SK-MEL-5 (cell line): ENCODE measurements at places on chromosomes 12 and 14. TPM values are rescaled to one million over a fixed set of nuclear protein-coding genes. Genes with fewer than 3 reads are reported as not detected.

DNA sequence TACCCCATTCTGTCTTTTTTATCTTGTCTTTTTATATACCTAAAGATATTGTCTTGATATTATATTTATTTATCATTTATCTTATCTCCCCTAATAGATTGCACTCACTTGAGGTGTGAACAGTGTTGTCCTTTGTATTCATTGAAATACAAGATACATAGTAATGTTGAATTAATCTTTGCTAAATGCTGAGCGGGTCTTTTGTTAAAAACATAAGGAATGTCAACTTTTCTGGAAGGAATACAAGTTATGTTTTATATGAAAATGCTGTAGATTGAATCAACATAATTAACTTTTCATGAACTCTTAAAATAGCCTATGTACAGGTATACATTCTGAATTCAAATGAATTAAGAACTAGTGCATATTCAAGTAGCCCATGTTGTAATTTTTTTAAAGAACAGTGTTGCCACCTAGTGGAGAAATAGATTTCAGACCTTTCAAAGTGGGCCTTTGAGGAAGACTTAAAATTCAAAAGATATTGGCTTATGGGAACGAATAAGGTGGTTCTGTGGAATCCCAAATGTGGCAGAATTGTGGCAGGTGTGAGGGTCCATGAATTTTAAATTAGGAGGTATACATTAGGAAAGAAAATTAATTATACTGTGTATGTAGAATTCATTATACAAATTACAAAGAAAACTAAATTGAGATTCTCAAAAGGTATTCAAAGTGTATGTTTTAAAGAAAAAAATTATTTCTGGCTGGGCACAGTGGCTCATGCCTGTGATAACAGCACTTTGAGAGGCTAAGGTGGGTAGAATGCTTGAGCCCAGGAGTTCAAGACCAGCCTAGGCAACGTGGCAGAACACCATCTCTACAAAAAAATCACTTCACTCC lies 19.1 kb downstream of the BBOF1 start:
- DNase-seq = peak; percentile 75

GRCh38 chr12:17528394-17528793 lies 561.6 kb downstream of the RERGL start:
- peak; percentile 49 for DNase-seq

- DNase-seq = peak; percentile 79
Observed at GRCh38 chr12:113980537-113981337, 14.6 kb upstream of the RBM19 start.

DNA sequence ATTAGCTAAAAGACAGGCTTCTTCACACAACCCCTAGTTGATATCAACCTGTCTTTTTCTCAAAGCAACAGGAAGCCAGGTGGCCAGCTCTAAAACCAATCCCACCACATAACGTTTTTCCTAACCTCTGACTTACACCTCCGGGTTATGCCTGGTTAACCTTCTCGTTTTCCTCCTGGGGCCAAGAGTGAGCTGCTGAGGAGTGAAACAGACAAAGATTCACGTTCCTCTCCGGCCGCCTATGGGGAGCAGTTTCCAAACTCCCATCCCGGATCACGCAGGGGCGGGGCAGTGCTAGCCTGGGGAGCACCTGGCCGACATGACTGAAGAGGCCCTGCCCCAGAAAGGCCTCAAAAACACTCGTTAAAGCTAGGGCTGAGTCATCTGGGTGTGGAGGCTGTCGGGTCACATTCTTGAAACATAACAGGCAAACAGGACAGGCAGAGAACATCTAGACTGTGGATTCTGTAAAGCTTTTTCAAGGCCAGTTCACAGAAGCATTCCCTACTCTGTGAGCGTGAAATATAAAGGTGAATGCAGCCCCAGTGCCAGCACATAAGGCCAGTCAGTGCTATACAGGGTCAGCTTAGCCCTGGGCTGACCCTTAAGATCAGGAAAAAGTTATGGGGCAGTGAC lies 25.9 kb upstream of the LGALS3 start:
- peak; percentile 55 for DNase-seq

DNA sequence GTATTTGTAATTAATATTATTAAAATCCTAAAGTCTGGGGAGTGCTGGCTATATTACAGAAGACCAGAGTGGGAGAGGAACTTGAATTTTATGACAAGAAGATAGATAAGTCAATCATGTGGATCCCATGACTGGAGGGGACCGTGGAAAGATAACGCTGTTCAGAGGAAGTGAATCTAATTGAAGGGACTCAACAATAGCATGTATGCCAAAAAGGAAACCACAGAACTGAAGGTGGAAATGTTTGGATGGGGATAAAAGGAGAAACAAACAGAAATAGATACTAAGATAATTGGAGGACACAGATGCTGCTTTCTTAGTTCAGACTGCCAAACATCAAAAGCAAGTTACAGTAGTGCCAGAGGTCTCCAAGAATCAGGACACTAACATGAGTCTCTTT lies 21.1 kb downstream of the OR6J1 start:
- no peak for DNase-seq

GRCh38 chr12:96866801-96867590 lies 40.1 kb upstream of the NEDD1 start:
- no peak for DNase-seq

- DNase-seq = no peak
Observed at GRCh38 chr14:104321088-104321801, 182.9 kb downstream of the KIF26A start.

- no peak for DNase-seq
Observed at GRCh38 chr12:47843226-47843980, 23.7 kb upstream of the HDAC7 start.

DNA sequence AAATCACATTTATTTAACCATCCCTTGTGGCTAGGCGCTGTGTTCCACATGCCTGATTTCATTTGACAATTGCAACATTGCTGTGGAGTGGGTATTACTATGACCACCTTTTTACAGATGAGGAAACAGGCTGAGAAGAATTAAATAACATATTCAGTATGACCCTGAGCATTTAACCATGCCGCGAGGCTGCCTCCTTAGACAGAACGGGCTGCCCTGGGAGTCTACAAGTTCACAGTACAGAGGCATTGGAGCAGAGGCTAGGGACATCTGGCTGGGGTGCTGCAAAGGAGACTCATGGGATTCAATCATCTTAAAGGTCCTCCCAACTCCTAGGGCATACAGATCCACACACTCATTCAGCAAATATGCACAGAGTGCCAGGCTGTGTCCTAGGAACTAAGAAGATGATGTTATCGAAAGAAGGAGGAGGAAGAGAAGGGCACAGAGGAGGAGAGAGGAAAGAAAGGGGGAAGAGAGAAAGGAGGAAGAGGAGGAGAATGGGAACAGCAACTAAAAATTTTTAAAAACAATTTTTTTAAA lies 164.7 kb upstream of the CCND2 start:
- no peak for DNase-seq

- peak; percentile 5 for DNase-seq
Observed at GRCh38 chr14:68577802-68578541, 214.9 kb downstream of the ZFP36L1 start.

DNA sequence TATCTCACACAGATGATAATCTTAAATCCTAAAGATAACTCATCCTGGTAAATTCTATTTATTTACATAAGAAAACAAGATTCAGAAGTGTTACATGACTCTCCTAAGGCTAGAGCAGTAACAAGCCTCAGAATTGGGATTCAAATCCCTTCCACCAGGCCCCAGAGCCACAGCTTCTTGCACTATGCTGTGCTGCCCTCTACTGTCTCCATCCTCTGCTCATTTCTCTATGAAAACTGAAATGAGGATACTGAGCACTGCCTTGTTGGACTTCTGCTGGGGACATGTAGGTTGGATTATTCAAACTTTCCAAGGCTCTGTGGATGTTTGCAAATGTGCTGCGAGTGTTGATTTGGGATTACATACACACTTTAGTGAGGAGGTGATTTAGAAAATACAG lies 23.5 kb upstream of the C12orf50 start:
- peak; percentile 75 for DNase-seq

- peak; percentile 93 for DNase-seq
Observed at GRCh38 chr14:102323102-102323501, 3.6 kb downstream of the ZNF839 start.

DNA sequence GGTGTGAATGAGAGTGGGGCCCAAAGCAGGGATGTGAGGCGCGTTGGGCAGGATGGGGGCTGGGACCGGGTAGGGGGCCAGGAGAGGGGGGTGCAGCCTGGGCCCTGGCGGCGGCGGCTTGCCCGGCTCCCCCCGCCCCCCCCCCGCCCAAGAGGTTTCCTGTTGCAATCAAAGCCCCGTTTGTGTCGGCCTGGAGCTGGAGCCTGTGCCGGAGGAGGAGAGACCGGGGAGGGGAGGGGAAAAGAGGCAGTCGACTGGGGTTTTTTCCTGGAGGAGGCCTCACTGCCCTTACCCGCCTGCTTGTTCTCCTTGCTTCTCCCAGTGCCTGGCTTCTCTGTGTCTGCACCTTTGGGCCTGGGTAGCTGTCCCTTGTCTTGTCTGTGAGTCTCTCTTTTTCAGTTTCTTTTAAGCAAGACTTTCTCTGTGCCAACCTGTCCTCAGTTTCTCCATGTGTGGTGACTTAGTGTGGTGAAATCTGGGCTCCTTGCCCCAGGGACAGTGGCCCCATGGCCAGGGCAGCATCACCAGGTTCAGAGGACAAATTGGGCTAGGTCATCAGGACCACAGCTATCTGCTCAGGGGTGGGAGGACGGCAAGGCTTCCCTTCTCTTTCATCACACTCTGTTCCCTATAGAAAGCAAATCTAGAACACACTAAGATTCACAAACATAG lies 8.5 kb downstream of the RARG start:
- DNase-seq = peak; percentile 86

- DNase-seq = no peak
Observed at GRCh38 chr12:46259071-46259470, 9.8 kb downstream of the SLC38A1 start.

DNA sequence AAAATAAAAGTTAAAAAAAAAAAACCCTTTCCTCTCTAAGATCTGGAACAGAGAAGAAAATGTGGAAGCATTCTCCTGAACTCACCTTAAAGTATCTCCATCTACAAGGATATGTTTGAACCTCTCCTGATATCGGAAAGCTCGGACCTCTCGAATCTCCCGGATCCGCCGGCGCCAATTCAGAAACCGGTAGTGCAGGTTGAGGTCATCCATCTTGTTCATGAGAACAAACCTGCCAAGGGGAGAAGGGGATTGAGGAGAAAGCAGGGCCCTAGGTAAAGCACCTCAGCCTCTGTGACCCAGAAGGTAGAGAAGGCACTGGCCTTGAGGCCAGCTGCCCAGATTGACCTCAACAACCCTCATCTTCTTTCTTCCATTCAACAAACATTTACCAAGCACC lies 2.2 kb downstream of the SPRYD3 start:
- no peak for DNase-seq

- no peak for DNase-seq
Observed at GRCh38 chr14:96126339-96126782, 78.3 kb upstream of the BDKRB2 start.

- DNase-seq = no peak
Observed at GRCh38 chr14:23432102-23432925, 3.1 kb downstream of the MYH7 start.

- no peak for DNase-seq
Observed at GRCh38 chr12:56324206-56324605, 8.4 kb upstream of the CNPY2 start.

- no peak for DNase-seq
Observed at GRCh38 chr12:38409511-38409910, 92.9 kb downstream of the ALG10B start.

DNA sequence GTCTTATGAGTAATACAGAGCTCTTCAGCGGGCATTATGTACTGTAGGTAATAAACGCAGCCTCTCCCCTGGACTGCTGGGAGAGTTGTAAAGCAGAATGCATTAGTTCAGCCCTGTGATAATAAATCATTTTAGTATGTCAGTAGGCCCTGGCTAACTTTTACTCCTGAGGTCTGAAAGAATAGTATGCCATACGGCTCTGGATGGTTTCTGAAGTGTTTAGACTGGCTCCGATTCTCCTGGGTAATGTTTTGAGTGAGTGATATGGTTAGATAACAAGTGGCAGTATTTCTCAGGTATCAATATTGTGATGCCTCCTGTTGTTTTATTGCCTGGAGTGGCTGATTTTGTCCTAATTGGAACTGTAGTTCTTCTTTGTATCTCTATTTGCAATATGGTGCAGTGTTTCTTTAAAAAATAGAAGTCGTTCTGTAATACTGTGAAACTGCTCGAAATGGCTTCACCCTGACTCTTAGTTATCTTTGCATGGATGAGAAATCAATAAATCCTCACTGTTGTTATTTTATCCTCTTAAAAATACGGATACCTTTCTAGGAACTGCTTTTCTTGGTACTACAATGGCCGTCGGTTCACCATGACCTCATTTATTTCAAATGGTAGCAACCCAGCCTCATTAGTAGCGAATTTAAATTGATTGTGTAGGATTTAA lies 100.2 kb downstream of the PDZRN4 start:
- no peak for DNase-seq

- no peak for DNase-seq
Observed at GRCh38 chr12:15599266-15600037, 189.7 kb downstream of the EPS8 start.

DNA sequence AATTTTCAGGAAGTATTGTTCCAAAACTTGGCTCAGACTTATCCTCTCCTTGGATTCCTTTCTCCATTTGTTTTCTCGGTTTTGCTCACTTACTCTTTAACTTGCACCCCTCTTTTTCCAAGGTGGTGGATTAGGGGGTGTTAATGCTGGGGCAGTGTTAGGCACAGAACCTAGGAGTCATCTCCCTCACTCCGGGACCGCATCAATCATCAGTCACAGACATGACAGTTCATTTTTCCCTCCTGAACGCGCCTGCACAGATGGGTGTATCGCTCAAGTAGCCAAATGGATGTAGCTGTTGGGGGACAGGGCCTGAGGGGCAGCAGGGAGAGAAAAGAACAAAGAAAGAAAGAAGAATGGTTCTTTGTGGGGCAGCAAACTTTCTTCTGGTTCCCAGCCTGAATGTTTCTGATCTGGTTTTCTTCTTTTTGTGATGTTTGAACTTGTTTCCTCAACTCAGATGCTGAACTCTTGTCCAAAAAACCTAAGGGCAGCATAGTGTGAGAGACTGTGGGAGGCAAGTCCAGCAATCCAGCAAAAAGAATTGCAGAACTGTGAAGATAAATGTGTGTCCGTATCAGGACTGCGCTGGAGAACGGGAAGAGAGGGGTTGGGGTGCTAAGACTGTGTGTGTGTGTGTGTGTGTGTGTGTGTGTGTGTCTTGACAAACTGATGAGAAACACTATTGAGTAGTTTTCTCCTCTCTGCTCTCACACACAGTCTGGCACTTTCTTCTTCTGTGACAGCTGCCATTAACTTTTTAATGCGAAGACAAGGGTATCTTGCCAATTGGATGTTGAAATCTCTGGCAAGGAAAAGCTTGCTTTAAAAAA lies 131.1 kb downstream of the FBXL14 start:
- DNase-seq = no peak

Gene VDR
- 1.4 and 1.8 TPM in 2 replicates for total RNA-seq

Gene STYK1
- 0.05 TPM in 1 of 2 replicates, not detected in the other for total RNA-seq

Gene JPH4
- not detected in 2 replicates for total RNA-seq

Gene RNF41
- total RNA-seq = 47.7 and 48.9 TPM in 2 replicates

Gene ITGA7
- total RNA-seq = 60.5 and 65.4 TPM in 2 replicates

Gene TPPP2
- total RNA-seq = not detected in 2 replicates

Gene B3GNT4
- total RNA-seq = 0.05 and 0.21 TPM in 2 replicates

Gene TAS2R43
- 0.42 and 0.51 TPM in 2 replicates for total RNA-seq

Gene CMKLR1
- not detected in 2 replicates for total RNA-seq

Gene TMEM132D
- total RNA-seq = 0.03 TPM in 2 replicates

Gene EFS
- not detected in 2 replicates for total RNA-seq

Gene PPHLN1
- total RNA-seq = 94.9 and 99.2 TPM in 2 replicates

Gene PLA2G1B
- total RNA-seq = not detected in 2 replicates

Gene CCDC197
- not detected in 2 replicates for total RNA-seq

Gene DRAM1
- total RNA-seq = 8.8 and 9.3 TPM in 2 replicates

Gene CD163L1
- total RNA-seq = not detected in 2 replicates
